Right atrium auricular region (tissue), 2 donors: ENCODE measurements at places on chromosomes 12 and 14.

DNA sequence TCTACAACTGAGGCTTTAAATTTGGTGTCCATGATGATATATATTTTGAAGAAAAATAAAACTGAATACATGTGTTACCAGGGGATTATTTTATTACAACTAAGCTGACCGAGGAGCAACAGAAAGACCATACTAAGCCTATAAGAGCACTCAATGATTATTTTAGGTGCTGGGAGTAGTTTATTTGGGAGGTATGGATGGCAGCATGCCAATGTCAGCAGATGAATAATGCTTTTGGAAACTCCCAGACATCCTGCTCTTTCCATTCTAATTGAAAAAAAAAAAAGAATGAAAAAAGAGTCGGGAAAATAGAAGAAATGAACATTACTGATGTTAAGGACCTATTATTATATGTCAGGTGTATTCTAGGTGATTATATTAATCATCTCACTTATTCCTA is 441.2 kb downstream of the BTG1 start:
- no peak for DNase-seq

GRCh38 chr12:65699251-65699650 is 125.0 kb upstream of the HMGA2 start:
- DNase-seq, result no peak

DNA sequence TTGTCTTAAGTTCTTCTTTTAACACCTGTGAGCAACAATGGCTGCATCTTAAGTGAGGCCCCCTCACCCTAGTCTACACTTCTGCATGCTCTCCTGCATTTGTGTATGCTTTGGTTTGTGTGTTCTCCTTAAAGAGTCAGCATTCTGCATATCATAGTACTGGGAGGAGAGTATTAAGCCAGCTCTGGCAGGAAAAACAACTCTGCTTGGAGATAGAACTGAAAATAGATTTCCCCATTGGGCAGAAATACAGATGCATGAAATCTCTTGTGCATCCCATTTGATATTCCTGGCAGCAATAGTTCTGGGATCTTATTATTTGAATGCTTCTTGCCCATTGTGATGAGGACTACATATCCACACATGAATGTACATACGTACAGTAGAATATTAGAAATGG is 70.6 kb upstream of the PRICKLE1 start:
- no peak for DNase-seq

DNA sequence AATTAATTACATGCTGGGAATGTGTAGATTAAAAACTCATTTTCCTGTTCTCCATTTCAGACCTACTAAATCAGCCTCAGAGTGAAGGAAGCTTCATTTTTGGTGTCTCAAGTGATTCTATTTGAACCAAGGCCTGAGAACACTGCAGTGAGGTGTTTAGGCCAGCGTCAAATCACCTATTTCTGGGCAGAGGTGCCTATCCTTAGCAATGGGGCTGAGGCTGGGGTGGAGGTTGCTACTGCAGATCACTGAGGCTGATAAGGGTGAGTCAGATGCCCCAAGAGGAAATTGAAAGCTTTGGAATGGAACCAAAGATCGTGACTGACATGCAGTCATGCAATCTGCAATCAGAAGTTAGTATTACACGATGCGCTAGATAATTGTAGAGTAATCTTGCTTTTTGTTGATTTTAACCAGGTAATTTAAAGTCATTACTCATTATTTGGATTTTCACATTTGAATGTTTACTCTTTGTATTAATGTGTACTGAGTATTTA is 4.4 kb downstream of the TXNRD1 start:
- no peak for DNase-seq

DNA sequence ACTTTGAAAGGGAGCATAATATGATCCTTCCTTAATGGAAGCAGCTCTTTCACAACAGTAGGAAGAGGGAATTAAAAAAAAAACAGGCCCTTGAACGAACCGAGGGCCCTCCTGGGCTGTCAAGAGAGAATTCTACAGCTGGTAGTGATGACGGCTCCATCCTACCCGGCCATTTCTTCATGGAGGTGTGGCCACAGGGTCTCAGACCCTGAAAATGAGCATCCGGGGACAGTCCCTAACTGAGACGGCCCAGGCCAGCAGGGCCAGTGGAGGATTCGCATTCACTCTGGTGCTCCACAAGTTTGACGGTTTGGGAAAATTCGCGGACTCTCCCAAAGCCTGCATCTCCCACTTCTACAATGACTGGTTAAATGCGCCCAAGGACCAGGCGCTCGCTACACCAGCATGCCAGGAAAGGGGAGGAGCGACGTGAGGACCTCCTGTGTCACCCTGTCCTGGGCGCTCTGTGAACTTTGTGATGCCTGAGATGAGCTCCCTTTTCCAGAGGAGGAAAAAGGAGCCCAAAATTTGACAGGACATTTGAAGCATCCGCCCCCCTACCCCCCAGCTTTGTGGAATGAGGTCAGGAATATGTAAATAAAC is 66.8 kb downstream of the BCL11B start:
- DNase-seq, result no peak

GRCh38 chr14:91315844-91316267 is 71.4 kb upstream of the GPR68 start:
- no peak for DNase-seq

DNA sequence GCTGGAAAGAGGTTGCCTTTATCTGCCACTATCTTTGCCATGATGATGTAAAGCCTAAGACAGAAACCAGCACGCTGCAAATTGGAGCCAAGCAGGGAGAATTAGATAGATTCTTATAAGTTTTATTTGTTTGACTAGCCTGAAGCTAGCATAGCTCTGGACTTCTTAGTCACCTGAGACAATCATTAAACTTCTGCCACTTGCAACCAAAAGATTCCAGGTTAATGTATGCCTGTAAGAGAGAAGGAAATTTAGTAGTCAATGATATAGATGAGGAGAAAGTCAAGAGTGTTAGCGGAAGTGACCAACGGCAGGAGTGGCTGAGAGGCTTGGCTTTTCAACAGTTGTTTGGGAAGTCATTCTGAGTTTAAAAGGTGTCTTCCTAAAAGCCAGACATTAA is 1106.6 kb downstream of the VRK1 start:
- DNase-seq, result no peak

GRCh38 chr12:109680264-109681005 is 33.2 kb upstream of the FAM222A start:
- no peak for DNase-seq

DNA sequence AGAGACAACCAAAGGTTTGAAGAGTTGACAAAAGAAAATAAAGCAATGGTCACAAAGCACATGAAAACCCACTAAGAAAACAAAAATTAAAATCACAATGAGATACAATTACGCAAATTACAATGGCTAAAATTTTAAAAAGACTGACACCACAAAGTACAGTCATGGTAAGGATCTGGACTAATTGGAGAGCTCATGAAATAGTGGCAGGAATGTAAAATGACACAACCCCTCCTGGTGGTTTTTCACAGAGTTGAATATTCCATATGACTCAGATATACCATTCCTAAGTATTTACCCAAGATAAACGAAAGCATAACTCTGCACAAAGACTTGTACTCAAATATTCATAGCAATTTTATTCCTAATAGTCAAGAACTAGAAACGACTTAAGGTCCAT is 65.9 kb downstream of the NOVA1 start:
- DNase-seq, result no peak

- no peak for DNase-seq
Measured at GRCh38 chr14:87203346-87203745, 789.6 kb downstream of the GALC start.

- DNase-seq, result no peak
Measured at GRCh38 chr12:103334466-103334865, 161.3 kb downstream of the C12orf42 start.

DNA sequence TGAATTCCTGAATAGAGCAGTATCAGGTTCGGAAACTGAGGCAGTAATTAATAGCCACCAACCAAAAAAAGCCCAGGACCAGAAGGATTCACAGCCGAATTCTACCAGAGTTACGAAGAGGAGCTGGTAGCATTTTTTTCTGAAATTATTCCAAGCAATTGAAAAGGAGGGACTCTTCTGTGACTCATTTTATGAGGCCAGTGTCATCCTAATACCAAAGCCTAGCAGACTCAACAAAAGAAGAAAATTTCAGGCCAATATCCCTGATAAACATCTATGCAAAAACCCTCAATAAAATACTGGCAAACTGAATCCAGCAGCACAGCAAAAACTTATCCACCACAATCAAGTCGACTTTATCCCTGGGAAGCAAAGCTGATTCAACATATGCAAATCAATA is 202.3 kb upstream of the SLC16A7 start:
- DNase-seq, result no peak

DNA sequence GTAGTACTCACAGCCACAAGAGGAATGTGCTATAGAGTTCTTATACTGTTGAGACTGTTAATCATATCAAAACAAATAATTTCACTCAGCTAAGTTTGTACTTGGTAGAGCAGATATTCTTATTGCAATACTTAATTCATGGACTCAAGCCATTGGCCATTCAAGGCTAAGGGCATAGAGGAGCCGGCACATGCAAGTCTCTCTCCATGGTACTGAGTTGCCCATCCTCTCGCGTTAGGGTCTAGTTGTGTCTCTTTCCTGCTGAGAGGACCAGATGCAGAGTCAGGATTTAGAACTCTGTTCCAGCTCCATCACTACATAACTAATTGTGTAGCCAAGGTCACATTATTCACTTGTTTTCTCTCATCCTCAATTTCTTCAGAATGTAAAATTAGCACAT is 14.4 kb upstream of the TUNAR start:
- DNase-seq, result no peak

- no peak for DNase-seq
Measured at GRCh38 chr12:49972641-49973360, at the start of gene AQP6. Gene AQP6 (plus strand): TSS chr12:49972947. CDS start chr12:49973174, 227 bp downstream.

- DNase-seq, result no peak
Measured at GRCh38 chr14:33560718-33561431, 390.0 kb downstream of the EGLN3 start.

DNA sequence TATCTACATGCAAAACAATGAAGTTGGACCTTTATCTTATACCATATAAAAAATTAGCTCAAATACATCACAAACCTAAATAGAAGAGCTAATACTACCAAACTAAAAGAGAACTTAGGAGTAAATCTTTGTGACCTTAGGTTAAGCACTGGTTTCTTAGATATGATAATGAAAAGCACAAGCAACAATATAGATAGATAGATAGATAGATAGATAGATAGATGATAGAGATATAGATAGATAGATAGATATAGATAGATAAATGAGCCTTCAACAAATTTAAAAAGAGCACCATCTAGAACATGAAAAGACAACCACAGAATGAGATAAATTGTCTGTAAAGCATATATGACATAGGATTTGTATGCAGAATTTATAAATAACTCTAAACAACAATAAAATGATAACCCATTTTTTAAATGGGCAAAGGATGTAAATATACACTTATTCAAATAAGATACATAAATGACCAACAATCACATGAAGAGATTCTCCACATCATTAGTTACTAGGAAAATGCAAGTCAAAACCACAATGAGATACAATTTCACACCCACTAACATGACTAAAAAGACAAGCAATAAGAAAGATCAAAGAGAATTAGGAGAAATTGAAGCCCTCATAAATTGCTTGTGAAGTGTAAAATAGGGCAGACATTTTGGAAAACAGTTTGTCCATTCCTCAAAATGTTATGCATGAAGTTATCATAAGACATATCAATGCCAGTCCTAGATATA is 293.7 kb downstream of the BTG1 start:
- DNase-seq, result no peak

DNA sequence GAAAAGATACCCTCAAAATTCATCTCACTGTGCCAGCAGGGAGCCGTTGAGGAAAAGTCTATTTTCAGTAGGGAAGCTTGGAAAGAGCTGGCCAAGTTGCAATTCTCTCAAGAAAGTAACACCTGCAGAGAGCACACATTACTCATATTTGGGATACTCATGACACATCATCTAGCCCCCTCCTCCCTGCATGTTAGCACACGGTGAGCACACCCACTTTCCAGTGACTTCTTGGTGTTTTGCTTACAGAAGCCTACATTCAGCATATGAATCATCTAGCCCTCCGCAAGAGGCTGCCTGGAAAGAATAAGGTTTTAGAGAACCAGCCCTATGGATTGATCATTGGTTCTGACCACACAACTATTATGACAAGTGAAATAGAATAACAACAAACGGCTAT is 124.5 kb downstream of the PTPRO start:
- DNase-seq, result no peak

DNA sequence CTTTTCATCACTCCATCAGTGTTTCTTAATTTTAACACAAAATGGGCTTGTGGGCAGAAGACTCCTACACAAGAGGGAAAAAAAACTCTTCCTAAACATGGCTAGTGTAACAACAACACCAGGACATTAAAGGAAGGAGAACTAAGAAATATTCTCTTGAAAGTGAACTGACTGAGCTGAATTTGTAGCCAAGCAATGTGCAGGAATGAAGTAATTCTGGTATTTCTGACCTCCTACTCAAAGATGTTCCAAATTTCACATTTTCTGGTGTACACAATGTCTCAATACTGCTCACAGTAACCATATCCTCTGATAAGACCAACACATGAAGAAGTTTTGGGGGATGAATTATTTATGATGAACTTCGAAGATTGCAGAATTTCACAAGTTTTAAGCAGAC is 357.3 kb downstream of the DUSP6 start:
- DNase-seq, result no peak

DNA sequence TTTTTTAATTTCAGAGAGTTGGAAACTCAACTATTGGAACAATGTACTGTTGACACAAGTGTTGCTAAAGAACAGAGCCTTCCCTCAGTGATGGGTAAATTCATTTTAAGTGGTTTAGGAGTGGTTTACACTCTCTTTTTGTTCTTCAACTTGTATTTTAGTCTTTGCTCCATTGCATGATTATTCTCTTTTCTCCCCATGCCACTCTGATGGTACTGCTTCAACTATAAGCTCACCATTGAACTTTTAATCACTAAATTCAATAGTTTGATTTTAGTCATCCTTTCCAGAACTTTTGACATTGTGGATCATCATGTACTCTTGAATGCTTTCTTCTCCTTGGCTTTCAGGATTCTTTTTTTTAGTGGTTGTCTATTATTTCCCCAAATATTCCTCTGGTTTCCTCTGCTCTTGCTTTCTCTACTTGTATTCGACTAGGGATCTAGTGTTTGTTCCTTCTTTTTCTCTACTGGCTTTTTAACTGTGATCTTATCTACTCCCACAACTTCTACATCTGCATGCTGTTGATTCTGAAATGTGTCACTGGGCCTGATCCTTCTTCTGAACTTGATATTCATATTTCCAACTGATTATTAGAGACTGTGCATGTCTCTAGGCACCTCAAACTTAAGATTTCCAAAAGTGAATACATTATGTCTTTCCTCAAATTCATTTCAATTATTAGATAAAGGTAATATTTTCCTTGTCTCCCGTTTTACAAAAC is 15.4 kb downstream of the ACTR10 start:
- DNase-seq, result no peak

DNA sequence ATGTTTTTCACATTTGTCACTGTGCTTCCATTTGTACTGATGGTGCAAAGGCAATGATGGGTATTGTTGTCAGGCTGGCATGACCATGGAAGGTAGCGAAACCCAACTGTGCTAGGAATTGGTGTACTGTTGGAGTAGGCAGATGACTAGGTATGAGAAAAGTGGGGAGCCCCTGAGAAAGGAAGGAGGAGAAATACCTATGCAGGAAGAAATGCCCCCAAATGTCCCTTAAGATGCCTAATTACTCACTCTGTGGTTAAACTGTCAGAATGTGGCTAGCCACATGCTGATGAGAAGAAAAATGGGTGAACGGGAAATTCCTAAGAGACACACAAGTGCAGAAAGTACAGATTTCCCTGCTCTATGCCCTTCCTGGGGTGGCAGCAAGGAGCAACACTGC is 339.1 kb downstream of the TMEM132D start:
- no peak for DNase-seq
